ENCODE measurements at places on chromosomes 6 and 20.

- no peak for DNase-seq
Observed at GRCh38 chr20:37341632-37342031, 4.3 kb upstream of the SRC start.

- no peak for DNase-seq
Observed at GRCh38 chr20:36340593-36340990, 34.5 kb downstream of the DLGAP4 start.

GRCh38 chr6:151498327-151498726, 4.5 kb downstream of the CCDC170 start:
- no peak for DNase-seq

DNA sequence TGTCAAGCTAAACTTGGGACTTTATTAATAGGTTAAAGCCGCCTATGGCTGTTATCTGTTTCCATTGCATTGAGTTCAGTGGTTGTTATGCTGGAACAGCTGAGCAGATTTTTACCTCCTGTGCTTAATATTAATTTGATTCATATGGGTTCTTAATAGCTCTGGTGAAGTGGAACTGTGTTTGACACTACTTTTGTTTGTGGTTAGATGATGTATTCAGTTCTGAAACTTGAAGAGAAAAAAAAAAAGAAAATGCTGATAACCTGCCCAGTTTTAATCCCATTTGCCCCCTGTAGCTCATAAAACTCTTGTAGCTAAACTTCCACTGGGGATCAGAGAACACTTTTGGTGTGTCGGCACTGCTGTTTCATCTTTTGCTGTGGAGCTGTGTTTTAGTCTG, 117.8 kb downstream of the ZDHHC14 start:
- no peak for DNase-seq

DNA sequence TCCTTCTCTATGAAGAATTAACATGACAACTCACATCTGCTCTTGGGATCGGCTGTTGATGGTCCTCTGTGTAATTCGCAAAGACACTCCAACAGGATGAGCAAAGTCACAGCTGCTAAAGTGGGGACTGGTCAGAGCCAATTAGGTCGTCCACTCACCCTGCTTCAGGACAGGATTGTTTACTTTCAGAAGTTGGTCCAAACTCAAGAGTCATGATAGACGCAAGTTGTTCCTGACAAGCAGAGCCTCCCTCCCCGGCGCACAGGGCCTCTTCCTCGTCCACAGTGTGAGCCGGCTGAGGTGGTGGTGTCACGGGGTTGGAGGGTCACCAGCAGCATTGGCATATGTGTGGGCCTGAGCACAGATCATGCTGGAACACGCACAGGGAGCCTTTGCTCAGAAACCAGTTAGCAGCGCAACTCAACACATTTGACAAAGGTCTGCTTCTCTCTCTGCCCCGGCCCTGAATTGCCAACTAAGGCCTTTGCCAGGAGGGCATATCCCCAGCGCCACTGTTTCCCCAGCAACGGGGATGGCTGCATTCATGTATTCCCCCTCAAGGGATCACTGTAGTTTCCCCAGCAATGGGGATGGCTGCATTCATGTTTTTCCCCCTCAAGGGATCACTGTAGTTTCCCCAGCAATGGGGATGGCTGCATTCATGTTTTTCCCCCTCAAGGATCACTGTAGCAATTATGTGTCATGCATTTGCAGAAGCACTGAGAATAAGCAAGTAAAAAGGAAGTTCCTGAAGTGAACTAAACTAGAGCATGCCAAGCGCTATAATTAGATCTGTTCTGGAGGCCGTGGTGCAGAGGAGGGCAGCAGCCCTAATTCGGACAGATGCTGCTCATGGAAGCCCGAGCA, 111.7 kb downstream of the THBS2 start:
- DNase-seq = no peak

GRCh38 chr6:76221525-76221924, 149.1 kb upstream of the IMPG1 start:
- no peak for DNase-seq

DNA sequence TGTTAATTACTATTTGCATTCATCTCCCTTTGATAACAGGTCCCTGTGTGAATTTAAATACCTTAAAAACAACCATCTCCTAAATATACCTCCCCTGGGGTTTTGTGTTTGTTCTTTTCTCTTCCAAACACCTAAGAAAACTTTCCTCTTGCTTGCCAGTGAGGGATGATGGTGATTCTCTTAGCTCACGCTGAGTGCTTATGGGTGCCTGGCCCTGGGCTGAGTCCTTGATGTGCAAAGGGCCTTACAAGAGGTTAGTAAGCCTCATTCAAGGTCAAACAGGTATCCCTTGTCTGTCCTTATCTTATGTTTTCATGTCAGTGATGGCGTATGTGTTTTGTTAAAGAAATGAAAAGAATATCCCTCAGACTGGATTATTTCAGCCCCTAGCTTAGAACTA, 76.3 kb downstream of the SYCP2L start:
- no peak for DNase-seq
